ENCODE measurements at places on chromosomes 3 and 15.

GRCh38 chr3:159731254-159731653 is 257.4 kb upstream of the IL12A start:
- DNase-seq: no peak

GRCh38 chr3:14570864-14571263 is 30.7 kb upstream of the GRIP2 start:
- DNase-seq: no peak

DNA sequence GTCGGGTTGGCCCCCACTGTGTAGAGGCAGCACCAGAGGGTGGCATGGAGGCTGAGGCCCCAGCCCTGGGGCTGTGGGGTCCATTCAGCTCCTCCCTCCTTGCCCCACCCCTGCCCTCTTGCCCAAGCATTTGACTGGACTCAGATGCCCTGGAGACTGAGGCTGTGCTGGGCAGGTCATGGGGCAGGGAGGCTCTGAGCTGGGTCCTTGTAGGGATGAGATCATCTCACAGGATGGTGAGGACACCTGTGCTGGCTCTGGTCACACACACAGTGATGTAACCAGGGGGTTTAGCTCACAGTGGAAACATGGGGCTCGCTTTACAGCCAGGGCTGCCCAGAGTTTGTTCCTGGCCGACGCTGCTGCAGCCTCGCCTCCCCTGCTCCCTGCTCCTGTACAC is 17.8 kb downstream of the ALPK3 start:
- no peak for DNase-seq

GRCh38 chr15:81548365-81549130 is 174.5 kb upstream of the TMC3 start:
- no peak for DNase-seq

- DNase-seq: no peak
Observed at GRCh38 chr3:12323237-12323636, 34.4 kb downstream of the PPARG start.

DNA sequence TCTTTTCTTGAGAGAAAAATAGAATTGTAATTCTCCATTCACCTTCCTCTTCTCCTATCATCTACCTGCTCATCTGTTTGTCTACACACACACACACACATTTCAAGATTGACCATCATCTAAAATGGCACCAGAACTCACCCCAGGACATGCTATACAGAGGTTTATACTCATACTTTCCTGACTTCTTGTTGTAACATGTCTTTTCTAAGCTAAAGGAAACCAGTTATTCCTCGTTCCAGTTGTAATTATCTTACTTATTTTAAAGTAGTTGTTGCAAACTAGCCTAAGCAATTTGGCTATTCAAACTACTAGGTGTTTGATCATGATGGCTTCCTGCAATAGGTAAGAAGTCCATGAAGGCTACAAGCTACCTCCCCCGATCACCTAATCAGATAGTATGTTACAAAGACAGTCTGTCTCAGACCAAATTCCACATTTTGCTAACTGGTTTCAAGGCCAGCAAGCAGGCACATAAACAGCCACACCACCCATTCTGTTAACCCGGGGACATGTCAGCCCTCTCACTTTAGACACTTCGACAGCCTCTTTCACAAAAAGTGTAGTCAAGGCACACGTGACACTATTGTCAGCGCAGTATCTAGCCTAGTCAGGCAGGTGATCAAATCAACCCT is 189.7 kb downstream of the SHQ1 start:
- DNase-seq: no peak

DNA sequence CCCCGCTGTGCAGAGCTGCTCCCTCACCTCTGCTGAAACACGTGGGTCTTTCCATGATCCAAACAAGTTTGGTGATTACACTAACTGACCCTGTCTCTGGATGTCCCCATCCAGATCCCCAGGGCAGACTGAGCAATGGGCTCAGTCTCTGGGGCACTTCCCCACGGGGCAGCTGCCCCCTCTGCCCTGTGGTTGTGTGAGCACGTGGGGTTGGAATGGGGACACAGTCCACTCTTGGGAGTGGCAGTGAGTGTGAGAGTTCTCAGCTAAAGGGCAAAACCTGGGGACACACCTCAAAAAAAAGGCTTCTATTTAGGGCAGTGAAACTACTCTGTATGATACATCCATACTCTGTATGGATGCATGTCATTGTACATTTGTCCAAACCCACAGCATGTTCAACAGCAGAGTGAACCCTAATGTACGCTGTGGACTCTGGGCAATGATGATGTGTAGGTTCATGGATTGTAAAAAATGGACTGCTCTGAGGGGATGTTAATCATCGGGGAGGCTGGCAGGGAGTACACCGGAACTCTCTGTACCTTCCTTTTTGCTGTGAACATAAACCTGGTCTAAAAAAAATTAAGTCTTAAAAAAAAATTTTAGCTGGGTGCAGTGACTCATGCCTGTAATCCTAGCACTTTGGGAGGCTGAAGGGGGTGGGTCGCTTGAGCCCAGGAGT is 49.9 kb upstream of the BLM start:
- no peak for DNase-seq

DNA sequence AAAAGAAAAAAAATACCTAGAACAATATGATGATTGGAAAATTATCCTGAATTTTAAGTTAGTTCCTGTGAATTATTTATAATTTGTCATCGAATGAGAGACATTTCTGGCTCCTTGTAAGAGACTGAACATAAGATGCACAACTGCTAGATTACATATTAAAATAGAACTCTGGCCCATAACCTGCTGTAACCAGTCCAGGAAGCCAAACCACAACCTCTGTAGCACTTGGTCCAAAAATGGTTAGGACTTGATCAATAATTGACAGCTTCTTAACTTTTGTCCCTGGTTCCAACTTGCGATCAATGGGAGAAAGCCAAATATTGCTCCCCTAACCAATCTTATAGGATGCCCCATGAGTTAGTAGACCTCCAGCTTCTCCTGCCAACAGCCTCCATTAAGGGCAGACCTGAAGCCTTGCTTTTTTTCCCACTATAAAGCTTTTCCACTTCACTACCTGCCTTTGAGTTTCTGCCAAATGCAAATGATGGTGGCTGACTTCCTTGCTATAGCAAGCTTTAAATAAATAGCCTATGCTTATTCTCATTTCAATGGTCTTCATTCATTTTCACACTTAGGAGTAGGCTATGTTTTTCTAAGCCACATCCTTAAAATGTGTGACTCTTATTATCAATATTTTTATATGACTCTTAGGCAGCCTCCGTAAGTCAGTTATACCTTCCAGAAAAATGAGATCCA is 224.0 kb upstream of the ARHGEF26 start:
- no peak for DNase-seq

GRCh38 chr3:141881702-141882101 is 5.3 kb downstream of the ATP1B3 start:
- DNase-seq: no peak

DNA sequence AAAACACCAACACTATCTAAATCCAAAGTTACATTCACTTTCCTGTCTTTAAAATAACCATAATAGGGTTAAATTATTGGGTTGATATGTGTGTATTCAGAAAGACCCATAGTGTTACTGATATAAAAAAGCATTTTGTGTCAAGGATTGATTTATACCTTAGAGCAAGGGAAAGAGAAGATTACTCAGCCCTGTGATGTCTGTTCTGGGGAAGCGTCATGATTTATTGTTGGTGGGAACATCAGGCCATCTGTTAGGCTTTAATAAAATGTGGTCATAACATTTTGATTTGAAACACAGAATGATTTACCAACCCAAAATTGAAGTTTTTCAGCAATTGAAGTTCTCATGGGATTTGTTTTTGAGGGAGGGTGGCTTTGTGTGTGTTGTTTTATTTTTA is 33.2 kb downstream of the SIDT1 start:
- no peak for DNase-seq

DNA sequence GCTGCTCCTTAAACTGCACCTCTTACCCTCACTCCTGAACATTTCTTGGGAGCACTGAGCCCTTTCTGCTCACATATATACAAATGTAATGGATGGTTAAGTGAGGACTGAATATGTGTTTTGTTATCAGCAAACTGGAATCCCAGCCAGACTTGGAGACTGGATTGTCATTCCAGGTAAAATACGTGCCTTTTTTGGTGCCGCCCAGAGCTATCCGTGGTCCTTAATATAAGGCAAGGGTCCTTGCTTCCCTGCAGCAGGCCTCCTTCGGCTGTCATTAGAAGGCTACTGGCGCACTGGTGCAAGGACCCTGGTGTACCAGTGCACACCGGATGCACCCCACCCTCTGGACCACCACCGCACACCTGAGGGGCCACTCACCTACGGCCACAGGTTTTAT is 1.1 kb upstream of the GABRB3 start:
- no peak for DNase-seq

DNA sequence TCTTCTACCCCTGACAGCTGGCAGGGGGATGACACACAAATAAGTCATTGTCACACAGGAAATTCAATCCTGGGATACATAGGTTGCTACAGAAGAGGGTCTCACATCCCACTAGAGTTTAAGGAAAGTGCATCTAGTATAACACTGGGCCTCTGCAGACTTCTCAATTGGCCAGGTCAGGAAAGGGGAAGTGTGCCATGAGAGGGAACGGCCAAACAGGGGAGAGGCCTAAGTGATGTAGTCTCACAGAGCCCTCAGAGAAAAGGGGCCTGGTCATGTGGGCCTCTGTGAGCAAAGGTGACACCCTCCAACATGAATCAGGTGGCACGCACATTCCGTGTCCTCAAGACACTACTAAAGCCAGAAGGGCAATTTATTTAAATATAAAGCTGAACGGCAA is 11.2 kb downstream of the ZXDC start:
- DNase-seq: no peak
